CD8-positive, alpha-beta T cell (primary cell): ENCODE measurements at places on chromosomes 4 and X. TPM values are rescaled to one million over a fixed set of nuclear protein-coding genes. Genes with fewer than 3 reads are reported as not detected.

- no peak for DNase-seq
These were observed 19.7 kb upstream of the GPAT3 start for GRCh38 chr4:83516042-83516772.

DNA sequence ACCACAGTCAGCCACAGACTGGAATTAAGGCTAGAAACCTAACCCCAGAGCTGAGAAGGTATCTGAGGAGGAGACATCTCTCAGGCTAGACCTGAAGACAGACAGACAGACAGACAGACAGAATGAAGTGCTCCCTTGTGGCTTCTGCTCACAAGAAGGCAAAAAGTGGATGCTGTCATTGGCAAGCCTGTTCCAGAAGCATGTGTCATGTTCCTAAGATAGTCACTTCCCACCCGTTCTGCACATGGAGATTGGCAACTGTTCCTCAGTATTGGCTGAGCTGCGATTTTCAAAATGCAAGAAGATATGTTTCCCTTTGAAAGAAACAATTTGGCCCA is 166.4 kb downstream of the NSUN7 start:
- no peak for DNase-seq

- no peak for DNase-seq
These were observed 824.7 kb upstream of the TENM3 start for GRCh38 chr4:181418496-181418895.

GRCh38 chr4:184191267-184191666 is 26.4 kb downstream of the ENPP6 start:
- DNase-seq = no peak

SHROOM3 gene
- total RNA-seq = not detected
